ENCODE measurements at places on chromosomes 5 and 9. TPM values are rescaled to one million over a fixed set of nuclear protein-coding genes. Genes with fewer than 3 reads are reported as not detected.

GRCh38 chr9:88623698-88624097 is 88.7 kb downstream of the NXNL2 start:
- no peak for DNase-seq

Gene MEGF10
- total RNA-seq = 8.7 TPM

- DNase-seq = no peak
Observed at GRCh38 chr5:87722286-87722685, 309.6 kb upstream of the CCNH start.

DNA sequence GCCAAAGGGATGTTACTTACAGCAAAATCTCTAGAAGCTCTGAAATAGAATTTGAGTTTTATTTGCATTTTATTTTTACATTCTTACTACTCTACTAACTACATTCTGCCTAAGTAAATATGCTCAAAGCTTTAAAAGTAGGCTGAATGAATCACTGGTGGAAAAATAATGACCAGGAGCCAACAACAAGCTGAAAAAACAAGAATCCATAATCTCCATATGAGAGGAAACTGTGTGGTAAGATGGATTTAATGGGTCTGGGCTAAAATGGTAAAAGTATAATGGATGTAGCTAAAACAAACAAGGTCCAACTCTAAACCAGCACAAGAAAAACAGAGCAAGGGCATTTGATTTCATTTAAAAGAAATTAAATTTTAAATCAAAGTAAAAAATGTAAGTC is 525.8 kb upstream of the FTMT start:
- DNase-seq = no peak

Gene NPR3
- total RNA-seq = 21.7 TPM

- no peak for DNase-seq
Observed at GRCh38 chr9:82968816-82969215, 94.1 kb downstream of the RASEF start.

DNA sequence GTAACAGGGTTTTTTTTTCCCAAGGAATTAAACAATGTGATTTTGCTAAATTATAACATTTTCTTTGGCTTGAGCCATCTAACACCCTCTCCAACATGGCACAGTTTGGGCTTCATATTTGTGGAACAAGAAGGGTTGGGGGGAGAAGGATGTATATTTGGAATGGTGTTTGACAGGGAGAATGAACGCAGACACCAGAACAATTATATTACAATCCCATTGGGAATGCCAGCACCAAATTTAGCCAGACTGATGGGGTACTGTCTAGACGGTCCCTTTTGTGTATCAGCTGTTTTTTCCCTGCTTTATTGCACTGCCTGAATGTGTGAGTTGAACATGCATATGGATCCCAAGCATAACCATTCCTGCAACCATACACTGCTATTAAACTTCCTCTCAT is 130.9 kb upstream of the TMEM161B start:
- DNase-seq = no peak

GRCh38 chr9:2125906-2126305 is 110.8 kb downstream of the SMARCA2 start:
- DNase-seq = no peak

Gene FAM78A
- 3.1 TPM for total RNA-seq

GRCh38 chr9:114087721-114088120 is 9.6 kb upstream of the AMBP start:
- DNase-seq = no peak

Gene IL33
- total RNA-seq = 123 TPM

DNA sequence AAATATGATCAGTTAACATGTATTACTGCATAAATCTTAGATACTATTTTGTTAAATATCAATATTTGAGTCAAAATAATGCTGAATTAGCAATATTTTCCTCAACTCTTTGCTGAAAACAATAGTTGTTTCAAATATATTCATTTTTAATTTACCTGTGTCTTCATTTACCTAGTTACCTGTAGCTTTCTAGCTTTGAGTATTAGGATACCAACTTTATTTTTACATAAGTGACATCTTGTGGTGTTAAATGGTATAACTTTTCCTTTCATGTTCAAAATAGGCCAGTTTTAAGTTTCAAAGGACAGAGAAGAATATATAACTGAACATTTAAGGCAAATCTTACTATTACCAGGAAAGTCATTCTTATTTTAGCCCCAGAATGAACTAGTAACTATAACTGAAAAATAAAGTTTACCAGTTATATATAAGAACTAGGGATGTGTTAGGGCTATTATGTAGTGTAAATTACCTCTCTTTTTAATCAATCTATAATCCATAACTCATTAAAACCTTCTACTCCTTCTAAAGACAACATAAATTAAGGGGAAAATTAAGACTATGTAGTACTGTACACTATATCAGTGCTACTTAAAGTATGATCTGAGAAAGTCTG is 25.3 kb downstream of the AP3B1 start:
- DNase-seq = no peak

Gene ANKRD18A
- total RNA-seq = 0.95 TPM

Gene SARDH
- 4.9 TPM for total RNA-seq

Gene SLC1A1
- 6.9 TPM for total RNA-seq

DNA sequence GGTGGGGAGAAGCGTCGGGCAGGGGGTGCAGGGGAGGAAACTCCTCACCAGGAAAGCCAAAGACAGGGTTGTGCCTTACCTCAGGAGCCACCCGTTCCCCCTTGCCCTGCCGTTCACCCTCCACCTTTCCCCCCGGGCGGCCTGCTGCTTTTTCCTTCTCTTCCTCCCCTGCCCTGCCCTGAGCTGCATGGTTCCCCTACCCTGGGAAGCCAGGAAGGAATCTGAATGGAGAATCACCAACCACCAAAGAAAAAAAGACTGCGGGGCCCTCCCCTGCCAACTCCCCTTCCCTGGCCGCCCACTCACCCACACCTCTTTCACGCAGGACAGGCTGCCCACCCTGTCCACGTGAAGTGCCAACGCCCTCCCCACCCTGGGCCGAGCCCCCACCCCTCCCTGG is 820 bp upstream of the NFX1 start:
- DNase-seq = no peak

DNA sequence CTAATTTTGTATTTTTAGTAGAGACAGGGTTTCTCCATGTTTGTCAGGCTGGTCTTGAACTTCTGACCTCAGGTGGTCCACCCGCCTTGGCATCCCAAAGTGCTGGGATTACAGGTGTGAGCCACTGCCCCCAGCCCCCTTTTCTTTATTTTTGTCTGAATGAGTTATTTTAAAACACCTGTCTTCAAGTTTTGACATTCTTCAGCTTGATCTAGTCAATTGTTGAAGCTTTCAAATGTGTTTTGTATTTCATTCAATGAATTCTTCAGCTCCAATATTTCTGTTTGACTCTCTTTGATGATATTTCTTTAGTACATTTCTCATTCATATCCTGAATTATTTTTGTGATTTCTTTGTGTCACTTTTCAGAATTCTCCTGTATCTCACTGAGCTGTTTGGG is 486.2 kb downstream of the DMAC1 start:
- DNase-seq = no peak

- DNase-seq = no peak
Observed at GRCh38 chr5:163649514-163649913, 144.1 kb downstream of the MAT2B start.

DNA sequence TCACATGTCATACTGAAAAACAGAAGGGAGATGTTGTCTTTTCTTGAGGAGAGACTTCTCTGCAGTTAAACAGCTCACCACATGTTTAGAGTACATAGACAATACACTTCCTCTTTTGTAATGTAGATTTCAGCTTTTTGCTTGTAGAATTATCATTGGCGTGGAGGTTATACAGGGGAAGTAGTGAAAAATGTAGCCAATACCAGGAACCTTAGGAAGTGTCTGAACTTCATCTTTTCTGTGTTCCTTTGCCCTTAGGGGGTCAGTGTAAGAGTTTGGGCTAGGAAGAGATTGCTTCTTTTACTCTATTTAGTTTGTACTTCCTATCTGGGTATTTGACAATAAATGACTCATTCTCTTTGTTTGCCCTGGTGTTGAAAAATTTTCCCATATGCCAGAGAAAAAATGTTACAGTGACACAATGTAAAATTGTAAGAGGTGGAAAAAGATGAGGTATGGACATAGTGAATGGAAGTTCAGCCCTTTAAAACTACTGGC is 21.0 kb upstream of the CDKN2B start:
- no peak for DNase-seq

Gene CDK5RAP2
- total RNA-seq = 31.9 TPM

GRCh38 chr9:135726138-135726853 is 24.3 kb downstream of the KCNT1 start:
- DNase-seq = no peak

- DNase-seq = no peak
Observed at GRCh38 chr5:98102936-98103335, 670.5 kb upstream of the RGMB start.

DNA sequence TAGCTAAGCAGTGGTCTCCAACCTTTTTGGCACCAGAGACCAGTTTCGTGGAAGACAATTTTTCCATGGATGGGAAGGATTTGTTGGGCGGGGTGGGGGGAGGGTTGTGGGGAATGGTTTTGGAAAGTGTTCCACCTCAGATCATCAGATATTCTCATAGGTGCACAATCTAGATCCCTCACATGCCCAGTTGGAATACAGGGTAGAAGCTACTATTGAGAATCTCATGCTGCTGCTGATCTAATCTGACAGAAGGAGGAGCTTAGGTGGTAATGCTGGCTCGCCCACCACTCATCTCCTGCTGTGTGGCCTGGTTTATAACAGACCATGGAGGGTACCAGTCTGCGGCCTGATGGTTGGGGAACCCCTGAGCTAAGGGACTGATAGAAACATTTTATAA is 662.7 kb upstream of the RGMB start:
- no peak for DNase-seq

GRCh38 chr5:73221161-73221560 is 48.2 kb downstream of the TMEM174 start:
- DNase-seq = no peak

GRCh38 chr9:129554649-129555048 is 66.3 kb downstream of the C9orf50 start:
- no peak for DNase-seq

DNA sequence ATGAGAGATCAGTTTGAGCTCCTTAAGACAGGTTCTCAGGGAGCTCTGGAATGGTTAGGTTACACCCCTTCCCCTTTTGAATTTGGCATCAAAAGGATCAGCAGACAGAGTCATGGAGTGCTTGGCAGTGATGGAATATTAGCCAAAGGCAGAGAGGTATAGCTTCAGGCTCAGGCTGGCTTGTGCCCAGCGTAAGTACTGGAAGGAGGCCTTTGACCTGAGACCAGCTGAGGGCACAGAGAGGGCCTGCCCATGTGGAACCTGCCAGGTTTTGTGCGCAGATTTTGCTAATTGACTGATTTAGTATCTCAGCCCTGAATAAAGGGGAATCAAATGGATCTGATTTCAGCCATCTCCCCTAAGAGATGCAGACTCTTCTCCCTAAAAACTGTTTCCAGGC is 81.5 kb downstream of the RGS3 start:
- DNase-seq = no peak

GRCh38 chr5:73115399-73116051 is 4.8 kb upstream of the TMEM171 start:
- DNase-seq = no peak

DNA sequence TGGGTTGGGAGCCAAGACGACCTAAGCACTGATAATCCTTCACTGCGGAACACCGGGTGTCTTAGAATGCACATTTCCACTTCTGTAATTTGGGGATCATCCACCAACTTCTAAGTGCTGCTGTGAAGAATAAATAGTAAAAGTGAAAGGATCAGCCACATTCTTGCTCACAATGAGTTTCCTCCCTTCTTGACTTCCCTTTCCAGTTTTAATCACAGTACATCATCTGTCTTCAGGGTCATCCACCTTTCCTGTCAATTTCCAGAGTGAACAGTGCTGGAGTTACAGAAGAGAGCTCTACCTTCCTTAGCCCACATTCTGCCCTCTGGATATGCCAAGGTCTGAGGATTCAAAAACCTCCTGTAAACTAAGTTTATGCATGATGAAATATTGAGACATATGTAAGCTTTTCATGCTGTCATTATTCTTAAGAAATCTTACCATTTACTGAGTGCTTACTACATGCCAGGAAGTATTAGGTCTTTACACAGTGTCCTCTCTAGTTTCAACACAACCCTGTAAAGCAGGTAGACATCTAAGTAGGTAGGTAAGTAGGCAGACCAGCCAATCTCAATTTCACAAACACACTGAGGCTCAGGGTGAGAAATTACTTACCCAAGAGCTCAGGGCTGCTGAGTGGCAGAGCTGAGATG is 105.2 kb downstream of the CDK5RAP2 start:
- DNase-seq = no peak

Gene HMMR
- 29.0 TPM for total RNA-seq

GRCh38 chr5:107539726-107540330 is 130.9 kb downstream of the EFNA5 start:
- DNase-seq = no peak

DNA sequence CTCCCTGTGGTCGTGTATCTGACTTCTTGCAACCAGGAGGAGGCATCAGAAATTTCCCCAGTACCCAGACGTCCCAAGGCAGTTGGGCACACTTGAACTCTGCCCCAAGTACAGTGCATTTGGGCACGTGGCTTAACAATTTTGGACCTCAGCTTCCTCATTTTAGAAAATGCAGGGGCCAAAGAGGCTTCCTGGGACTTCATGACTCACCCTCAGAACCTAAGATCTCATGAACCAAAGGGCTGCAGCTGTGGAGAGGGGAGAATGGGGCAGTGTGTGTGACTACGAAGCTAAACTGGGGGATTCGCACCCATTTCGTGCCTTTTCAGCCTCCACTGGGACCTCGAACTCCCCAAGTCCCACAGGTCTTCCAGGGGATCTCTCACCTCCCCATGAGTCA is 59.2 kb downstream of the SYK start:
- no peak for DNase-seq

DNA sequence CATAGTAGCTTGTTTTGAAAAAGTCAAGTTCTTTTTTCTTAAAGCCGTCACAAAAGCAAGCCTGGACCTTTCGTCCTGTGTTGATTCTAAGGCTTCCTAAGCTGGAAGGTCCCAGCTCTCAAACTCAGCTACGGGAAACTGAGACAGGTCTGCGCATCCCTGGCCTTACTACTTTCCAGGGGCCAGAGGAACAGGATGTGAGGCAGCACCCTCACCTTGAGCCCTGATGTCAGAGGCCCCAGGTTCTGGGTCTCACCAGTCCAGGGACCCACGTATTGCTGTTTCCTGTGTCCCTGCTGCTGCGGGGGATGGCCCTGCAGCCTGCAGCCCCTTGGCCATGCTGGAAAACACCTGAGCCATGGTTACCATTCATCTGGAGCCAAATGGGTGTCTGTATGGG is 123.9 kb downstream of the COL23A1 start:
- no peak for DNase-seq

- no peak for DNase-seq
Observed at GRCh38 chr5:75052192-75053053, at the start of gene GCNT4. TSS of gene GCNT4 (minus strand) at chr5:75052558. CDS start at chr5:75030037, 22,521 bp downstream.

Gene FAM169A
- total RNA-seq = 9.0 TPM
